ENCODE measurements at places on chromosomes 13 and 19.

- DNase-seq: no peak
Measured at GRCh38 chr13:84031120-84031519, 148.8 kb upstream of the SLITRK1 start.

- peak; percentile 48 for DNase-seq
Measured at GRCh38 chr13:30978981-30979956, 46.8 kb downstream of the TEX26 start.

DNA sequence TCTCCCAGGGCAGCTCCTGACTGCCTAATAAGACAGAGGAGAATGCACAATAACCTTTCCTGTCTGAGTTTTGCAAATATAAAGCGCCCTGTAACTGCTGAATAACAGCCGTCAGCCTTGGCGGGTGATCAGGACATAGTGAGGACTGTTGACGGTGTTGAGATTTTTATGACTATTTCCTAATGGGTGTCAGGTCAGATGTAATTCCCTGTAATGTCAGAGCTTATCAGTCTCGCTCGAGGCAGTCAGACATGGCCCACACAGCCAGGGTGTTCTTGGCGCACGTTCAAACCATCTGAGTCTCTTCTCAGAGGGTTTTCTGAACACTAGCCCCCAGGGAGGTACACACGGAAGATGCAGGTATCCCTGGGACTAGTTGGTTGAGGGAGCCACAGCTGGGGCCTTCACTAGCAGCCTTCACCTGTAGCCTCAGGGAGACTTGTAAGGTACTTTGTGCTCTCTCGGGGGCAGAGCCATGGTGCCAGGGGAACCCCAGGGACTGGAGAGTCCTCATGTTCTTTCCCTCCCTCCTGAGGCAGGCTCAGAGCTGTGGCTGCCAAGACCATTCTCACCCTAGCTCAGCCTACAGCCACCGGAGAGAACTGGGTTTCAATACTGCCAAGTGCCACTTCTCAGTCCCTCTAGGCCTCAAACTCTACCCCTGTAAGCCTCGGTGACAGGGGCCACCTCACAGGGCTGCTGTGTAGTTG, 213.1 kb downstream of the UQCRFS1 start:
- no peak for DNase-seq

- DNase-seq: no peak
Measured at GRCh38 chr13:83876546-83876945, 5.7 kb downstream of the SLITRK1 start.

DNA sequence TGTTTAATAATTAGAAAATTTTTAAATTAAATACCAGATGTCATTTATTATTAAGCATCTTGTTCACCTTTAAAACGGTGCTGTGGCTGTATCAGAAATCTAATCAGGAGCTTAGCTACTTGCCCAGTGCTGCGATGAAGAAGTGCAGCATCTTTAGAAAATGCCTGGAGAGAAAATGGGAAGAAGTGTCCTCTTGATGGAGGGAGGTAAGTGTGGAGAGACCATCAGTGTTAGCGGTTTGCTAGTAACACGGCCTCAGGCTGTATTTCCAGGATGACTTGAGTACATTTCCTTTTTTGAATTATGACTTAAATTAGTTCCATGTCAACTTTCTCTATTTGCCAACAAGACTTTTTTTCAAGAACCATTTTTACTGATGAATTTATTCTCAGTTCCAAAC, 74.1 kb downstream of the SHISA2 start:
- DNase-seq: no peak

DNA sequence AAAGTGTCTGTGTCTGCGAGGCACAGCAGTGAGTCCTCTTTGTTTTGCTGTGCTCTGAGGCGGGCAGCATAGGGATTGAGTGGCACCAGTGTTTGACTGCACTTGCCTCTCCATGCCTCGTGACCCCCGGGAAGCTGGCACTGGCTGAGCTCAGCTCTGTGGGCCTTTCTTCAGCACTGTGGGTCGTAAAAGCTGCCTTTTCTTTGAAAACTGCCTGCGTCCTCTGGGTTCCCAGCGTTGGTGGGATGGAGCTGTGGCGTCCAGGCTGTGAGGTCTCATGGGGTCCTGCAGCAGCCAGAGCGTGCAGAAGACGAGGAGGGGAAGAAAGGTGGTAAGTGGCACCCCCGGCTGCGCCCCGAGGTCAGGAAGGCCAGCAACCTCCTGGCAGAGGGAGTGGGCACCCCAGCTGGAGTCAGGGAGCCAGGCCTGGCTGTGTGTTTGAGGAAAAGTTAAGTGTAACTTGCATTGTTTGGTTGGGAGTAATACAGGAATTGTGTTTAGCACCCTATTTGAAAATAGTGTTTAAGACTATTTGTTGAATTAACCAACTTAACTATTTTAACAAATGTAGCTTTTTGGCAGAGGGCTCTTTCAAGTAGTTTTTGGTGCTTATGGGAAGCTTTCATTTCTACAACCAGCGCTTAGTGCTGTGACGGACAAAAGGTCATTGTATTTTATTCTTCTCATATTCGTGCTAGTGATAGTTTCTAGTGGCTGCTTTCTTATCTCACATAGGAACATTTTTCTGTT, 79.3 kb upstream of the TEX29 start:
- DNase-seq: no peak

DNA sequence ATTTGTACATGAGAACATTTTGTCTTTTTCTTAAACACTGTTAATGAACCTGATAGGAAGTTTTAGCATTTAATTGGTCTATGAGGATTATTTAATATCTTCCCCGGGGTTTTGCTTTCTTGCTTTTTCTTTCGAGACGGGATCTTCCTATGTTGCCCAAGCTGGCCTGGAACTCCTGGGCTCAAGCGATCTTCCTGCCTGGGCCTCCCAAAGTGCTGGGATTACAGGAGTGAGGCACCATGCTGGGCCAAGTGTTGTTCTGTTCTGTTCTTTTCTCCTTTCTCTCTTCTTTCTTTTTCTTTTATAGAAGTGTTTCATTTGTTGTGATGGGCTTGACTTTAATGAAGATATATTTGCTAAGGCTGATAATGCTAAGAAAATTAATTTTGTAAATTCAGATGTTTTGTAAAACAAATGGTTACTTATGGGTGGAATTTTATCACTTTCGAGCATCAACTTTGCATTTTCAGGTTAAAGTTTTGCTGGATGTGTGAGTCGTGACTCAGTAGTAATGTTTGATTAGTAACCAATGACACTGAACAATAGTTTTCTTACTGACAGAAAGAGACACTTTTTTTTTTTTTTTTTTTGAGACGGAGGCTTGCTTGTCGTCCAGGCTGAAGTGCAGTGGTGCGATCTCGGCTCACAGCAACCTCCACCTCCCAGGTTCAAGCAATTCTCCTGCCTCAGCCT, 2.2 kb downstream of the PAN3 start:
- DNase-seq: no peak

- no peak for DNase-seq
Measured at GRCh38 chr13:33193428-33193974, 92.1 kb downstream of the STARD13 start.

GRCh38 chr13:95300625-95301182, 547 bp downstream of the ABCC4 start:
- peak; percentile 28 for DNase-seq

- DNase-seq: no peak
Measured at GRCh38 chr19:58395220-58395978, at the start of gene RNF225. Gene RNF225, plus strand, starts transcription at chr19:58395656. Its CDS starts 434 bp downstream, at chr19:58396090.

- DNase-seq: no peak
Measured at GRCh38 chr13:99601535-99601934, 100.3 kb downstream of the TM9SF2 start.

Measured in neural crest cell (in vitro differentiated cells).